ENCODE measurements at places on chromosomes 2 and 18.

GRCh38 chr18:4242431-4243161 lies 212.5 kb downstream of the DLGAP1 start:
- no peak for DNase-seq

GRCh38 chr2:186460465-186460864 lies 25.6 kb upstream of the ZC3H15 start:
- no peak for DNase-seq

DNA sequence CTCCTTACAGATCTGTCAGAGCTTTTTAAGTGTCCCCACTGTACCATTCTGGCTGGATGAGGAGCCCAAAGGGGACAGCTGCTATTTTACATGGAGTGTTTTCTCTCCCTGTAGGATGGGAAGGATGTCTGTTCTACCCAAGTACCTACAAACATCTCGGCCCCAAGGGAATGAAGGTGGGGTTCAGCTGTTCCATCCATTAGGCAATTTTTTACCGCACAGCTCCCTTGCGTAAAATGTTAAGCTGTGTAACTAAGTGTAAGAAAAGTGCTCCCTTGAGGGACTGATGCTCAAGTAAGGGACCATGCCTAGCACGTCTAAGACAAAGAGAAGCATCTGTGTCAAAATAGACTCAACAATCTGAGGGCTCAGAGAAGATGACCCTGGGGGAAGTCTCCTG lies 180.3 kb downstream of the MYO5B start:
- DNase-seq: no peak

GRCh38 chr2:113896791-113897190 lies 6.9 kb downstream of the ACTR3 start:
- DNase-seq: no peak

GRCh38 chr2:218872645-218873358 lies 7.8 kb upstream of the WNT10A start:
- DNase-seq: no peak

GRCh38 chr2:172249334-172249733 lies 146.6 kb upstream of the DLX2 start:
- DNase-seq: no peak

- no peak for DNase-seq
Observed at GRCh38 chr2:43609290-43609918, 13.6 kb upstream of the THADA start.

DNA sequence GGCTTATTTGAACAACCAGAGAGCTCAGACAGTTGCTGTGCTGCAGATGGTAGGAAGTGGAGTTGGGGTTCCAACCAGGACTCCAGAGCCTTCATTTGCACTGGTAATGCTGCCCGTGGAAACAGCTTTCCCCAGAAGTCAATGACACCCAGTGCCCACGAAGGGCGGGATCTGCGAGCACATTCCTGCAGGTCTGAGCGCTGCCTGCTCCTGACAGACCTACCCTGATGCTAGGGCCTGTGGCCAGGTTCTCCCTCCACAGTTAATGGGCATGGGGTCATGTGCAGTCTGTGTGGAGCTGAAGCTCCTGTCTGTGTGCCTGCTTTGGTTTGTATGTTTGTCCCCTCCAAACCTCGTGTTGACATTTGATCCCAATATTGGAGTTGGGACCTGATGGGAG lies 299.0 kb upstream of the HS6ST1 start:
- no peak for DNase-seq

DNA sequence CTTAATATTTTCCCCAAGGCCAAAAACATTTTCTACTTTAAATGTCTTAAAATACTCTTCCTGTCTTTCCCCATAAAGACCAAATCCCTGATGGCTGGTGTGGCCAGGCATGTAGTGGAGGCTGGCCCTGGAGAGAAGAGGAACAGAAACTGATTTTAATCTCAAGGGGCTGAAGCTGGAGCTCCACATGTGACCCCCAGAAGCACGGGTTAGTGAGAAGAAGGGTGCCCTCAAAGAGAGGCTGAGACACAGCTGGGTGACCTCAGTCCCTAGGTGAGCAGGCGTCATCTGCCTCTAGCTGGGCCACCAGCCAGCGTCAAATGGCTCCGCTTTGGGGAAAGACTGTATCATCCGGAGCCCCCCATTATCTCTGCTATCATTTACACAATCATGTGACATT lies 19.3 kb upstream of the TMEM18 start:
- DNase-seq: no peak

DNA sequence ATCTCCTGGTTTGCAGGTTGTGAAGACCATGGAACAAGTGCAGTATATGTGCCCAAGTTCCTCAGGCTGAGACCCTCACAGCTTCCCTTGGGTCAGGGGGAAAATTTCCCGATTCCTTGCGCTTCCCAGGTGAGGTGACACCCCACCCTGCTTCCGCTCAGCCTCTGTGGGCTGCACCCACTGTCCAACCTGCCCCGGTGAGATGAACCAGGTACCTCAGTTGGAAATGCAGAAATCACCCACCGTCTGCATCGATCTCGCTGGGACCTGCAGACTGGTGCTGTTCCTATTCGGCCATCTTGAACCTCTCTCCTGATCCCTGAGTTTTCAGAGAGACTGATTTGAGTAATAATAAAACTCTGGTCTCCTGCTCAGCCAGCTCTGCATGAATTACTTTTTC lies 30.6 kb downstream of the CHCHD5 start:
- DNase-seq: no peak
